NCI-H1105 (cell line): ENCODE measurements at places on chromosomes 1 and 21.
A peak's percentile ranks its signal among the peaks of the same experiment; 100 is the strongest.

DNA sequence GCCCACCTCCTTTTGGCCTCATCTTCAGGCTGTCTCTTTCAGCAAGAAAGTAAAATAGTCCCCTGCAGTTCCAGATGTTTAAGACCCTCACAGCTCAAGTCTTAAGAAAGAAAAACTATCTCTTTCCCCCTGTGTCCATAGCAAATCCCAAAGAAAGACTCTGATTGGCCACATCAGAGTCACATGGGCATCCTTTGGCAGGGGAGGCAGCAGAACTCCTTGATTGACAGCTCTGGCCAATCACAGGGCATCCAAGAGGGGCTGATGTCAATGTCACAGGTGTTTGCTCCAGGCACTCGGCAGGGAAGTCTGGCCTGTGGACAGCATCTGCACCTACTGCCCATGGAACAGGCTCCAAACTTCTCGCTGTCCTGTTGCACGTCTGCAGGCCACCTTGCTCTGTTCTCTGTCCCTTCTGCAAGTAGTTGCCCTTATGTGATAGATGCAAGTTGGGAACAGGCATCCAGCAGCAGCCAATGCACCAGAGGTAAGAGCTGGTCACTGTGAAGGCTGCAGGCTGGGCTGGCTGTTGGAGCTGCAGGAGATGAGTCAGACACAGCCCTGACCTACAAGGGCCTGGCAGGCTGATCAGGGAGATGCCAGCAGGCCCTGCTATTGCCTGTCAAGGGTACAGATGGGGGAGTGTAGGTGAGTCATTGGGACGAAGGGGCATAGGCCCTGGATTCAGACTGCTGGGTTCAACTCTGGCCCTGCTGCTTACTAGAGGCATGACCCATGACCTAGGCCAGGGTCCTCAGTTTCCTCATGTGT lies 96.8 kb upstream of the TMEM51 start:
- DNase-seq = no peak

DNA sequence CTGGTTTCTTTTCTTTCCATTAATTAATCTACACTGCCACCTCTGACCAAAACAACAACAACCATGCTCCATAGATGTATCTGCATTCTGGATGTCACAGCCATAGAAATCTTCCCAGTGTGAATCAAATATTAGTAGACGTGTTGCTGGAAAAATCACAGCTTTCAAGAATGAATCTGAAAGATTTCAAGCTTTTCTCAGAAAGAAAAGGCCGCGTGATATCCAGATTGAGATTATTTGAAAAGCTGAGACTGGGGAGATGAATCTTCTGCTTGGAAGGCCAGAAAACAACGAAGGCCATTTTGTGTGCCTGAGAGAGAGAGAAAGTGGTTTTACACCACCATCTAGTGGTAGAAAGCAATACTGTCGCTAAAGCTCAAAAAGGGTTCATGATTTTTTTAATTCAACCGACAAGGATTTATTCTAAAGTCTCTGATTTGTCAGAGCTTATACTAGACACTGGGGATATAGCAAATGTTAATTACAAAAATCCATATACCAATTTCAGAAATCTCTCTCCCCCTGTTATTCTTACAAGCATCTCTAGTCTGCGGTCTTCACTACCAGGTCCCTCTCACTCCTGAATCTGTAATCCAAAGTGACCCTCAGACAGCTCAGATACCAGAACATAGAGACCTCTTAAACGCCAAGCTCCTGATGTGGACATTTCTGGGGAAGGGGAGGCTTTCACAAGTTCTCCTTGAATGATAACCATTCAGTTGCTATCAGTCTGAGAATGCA lies 87.5 kb upstream of the SGIP1 start:
- DNase-seq = peak; percentile 44

DNA sequence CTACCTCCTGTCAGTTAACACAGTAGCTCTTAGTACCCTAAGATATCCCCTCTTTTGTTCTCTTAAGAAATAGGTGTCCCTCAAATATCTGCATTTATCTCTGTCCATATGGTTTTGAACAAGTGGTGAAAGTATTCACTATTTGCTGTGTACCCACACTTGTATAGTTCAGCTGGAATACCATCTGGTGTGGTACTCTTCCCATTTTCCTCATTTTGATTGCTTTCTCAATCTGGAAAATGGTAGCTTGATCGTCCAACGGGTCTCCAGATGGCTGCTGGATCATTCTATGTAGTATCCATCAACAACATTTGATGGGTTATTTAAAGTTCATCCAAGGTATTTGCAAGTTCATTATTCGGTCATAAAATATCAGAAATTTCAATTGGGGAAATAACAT lies 100.3 kb upstream of the DPYD start:
- no peak for DNase-seq

- DNase-seq = peak; percentile 10
These were observed 857.9 kb downstream of the BRINP3 start for GRCh38 chr1:189619682-189620332.

- no peak for DNase-seq
These were observed 30.4 kb upstream of the MAN1C1 start for GRCh38 chr1:25586181-25586588.

- DNase-seq = no peak
These were observed 26.3 kb downstream of the ATP2B4 start for GRCh38 chr1:203652724-203653461.

DNA sequence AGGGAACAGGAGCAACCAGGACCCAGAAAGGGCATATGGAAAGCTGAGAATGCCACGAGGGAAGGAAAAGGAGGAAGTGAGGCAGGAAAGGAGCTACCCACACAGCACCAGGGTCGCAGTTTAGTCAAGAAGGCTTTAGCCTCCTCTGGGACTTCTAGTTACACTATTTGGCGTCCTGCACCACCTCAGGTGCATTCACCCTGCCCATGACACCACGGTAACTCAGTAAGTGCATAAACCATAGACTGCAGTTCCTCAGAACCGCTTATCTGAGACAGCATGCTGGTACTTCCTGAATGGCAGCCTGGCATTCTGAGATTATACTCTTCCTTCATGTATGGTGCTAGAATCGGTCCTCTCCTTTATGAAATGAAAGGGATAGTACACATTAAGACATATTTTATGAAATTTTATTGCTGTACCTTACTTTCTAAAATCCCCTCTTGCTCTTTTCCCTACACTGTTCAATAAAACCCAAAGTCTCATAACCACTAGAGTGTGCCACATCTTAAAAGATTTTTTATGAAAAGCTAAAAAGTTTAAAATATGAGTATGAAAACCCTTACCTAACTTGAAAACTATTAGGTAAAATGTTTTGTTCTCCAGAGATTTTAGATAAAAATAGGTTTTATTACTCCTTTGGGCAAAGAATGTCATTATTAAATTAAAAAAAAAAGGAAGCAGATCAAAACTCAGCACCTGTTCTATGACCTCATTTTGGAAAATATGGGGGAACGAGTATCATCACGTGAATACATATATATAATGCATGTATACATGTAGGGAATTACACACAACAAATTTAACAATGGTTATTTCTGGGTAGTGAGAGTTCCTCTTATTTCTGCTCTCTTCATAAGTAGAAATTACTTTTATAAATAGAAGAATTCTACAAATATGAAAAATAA lies 67.3 kb downstream of the VAV3 start:
- DNase-seq = no peak

DNA sequence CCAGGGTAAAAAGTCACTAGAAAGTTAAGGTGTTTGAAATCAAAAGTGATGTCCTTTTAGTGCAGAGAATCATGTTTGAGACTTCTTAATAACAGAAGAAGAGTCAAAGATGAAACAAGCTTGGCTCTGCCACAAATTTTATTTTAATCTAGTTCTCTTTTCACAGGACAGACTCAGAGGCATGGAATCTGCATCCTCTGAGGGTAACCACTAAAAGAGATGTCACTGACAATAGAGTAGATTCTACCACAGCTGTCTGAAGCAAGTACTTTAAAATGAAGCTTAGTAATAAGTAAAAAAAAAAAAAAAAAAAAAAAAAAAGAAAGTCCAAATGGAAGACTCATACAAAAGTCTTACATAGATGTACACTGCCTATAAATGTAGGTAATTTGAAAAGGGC lies 519.7 kb upstream of the PRMT6 start:
- no peak for DNase-seq

DNA sequence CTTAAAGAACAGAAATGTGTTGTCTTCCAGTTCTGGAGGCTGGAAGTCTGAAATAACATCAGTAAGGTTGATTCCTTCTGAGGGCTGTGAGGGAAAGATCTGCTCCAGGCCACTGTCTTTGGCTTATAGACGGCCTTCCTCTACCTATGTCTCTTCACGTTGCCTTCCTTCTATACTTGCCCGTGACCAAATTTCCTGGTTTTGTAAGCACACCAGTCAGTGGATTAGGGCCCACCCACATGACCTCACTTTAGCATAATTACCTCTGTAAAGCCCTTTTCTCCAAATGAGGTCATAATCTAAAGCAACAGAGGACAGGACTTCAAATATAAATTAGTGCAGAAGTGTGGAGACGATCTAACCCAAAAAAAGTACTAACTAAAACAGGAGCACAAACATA lies 231.6 kb downstream of the NRIP1 start:
- DNase-seq = no peak

- no peak for DNase-seq
These were observed 737.8 kb upstream of the PTBP2 start for GRCh38 chr1:95983831-95984230.
